Stimulated activated CD8-positive, alpha-beta memory T cell treated with anti-CD3 and anti-CD28 coated beads, Interleukin-7, amount 100 ng/mL, for 1 hour (primary cell): ENCODE measurements at places on chromosomes 3 and 15.

DNA sequence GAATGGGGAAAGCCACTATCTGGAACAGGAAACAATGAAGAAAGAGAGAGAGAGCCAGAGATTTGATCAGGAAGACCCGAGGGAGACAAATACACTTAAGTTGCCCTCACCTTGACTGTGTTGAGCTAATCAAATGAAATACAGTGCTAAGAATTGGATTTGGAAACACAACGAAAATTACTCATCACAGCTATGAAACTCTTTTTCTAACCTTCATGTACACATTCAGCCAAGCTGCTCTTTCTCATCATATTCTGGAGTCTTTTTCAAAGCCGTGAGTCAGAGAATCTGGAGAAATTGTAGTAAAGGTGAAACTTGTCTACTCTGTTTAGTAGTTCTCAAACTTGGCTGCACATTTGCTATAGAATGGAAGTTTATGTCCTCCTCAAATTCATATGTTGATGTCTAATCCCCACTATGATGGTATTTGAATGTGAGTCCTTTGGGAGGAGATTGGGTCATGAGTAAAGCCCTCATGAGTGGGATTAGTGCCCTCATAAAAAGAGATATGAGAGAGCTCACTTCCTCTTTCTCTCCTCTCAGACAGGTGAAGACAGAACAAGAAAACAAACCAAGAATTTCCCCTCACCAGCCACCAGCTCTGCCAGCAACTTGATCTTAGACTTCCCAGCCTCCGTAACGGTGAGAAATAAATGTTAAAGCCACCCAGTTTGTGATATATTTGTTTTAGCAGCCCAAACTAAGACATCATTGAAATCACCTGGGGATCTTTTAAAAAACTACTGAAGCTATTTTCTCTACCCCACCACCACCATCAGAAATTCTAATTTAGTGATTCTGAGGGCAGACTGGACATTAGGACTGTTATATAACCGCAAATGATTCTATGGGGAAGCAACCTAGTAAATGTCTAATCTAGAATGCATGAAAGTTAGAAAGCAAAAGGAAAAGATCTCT is 143.6 kb upstream of the GRM7 start:
- DNase-seq, result no peak

DNA sequence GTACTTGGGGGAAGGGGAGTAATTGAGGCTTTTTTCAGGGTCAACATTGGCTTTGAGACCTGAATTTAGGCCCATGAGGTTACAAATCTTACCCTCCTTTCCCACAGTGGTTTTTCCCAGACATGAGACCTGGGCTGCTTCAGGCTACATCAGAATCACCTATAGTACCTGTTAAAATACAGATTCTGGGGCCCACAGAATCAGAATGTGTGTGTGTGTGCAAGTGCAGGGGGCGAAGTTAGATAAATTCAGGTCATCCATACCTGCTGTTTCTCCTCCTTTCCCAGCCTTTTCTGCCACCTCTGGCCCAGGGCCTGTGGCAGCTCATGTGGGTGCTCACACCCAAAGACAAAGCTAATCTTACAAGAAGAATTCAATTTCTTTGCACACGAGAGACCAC is 110.5 kb downstream of the RAB11A start:
- DNase-seq, result no peak

- DNase-seq, result no peak
Observed at GRCh38 chr3:168127466-168127865, 31.7 kb upstream of the GOLIM4 start.

DNA sequence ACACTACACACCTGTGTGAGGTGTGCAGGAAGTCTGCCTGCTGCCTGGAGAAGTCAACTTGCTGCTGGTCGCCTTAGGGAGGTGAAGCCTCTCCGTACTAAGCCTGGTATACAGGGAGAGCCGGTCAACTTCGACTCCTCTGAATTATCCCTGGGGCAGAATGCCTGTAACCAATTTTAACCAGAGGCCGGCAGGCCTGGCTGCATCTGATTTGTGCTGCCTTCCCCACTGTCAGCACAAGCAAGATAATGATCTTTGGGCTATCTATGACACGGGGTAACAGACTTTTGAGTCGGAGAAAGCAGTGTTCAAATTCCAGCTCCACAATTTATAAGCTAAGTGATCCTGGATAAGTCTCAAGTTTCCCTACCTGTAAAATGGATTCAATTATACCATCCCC is 42.3 kb downstream of the MAGEF1 start:
- DNase-seq, result no peak

DNA sequence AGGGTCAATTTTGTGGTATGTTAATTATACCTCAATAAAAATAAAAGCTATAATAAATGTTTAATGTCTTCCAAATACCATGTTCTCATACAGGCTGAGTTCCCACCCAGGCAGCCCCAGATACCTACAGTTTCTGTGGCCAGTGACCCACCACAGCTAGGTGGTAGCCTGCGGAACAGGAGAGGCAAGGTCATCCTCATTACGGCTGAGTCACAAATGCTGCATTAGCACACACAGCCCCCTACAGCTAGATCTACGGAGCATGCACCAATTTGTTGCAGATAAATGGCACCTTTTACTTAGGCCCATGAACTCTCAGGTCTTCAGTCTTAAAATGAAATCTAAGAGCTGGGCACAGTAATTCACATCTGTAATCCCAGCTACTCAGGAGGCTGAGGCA is 5.1 kb downstream of the SPATA12 start:
- DNase-seq, result no peak

DNA sequence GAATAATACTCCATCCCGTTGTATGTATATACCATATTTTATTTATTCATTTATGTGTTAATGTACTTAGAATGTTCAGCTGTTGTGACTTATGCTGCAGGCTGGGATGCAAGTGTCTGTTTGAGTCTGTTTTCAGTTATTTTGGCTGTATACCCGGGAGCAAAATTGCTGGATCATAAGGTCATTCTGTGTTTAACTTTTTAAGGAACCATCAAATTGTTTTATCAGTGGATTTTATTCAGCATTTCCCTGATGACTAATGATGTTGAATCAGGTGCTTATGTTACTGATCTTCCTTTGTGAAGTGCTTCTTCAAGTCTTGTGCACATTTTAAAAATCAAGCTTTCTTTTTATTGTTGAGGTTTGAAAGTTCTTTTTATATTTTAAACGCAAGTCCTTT is 118.1 kb downstream of the SLC25A26 start:
- no peak for DNase-seq

- peak; percentile 49 for DNase-seq
Observed at GRCh38 chr3:10602769-10603768, 97.7 kb upstream of the ATP2B2 start.

- DNase-seq, result no peak
Observed at GRCh38 chr3:198107840-198108734, 148.1 kb downstream of the LMLN start.

- DNase-seq, result no peak
Observed at GRCh38 chr15:75677465-75678323, 30.0 kb downstream of the SNX33 start.

DNA sequence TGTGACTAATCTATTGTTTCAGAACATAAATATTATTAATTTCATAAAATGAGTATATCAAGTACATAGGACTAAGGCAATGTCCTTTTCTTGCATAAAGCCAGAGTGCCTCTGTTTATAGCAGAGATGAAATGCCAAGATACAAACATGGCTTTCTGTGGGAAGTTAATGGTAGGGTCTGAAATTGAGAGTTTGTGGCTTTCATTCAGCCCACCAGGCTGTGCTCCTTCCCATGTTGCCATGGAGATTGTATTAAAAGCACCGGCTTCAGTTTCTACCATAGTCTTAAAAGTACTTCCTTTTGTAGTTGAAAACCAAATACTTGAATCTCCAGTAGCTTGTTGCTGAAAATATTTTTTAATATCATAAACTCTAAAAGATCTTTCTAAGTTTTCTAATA is 114.0 kb downstream of the LRRC28 start:
- no peak for DNase-seq

DNA sequence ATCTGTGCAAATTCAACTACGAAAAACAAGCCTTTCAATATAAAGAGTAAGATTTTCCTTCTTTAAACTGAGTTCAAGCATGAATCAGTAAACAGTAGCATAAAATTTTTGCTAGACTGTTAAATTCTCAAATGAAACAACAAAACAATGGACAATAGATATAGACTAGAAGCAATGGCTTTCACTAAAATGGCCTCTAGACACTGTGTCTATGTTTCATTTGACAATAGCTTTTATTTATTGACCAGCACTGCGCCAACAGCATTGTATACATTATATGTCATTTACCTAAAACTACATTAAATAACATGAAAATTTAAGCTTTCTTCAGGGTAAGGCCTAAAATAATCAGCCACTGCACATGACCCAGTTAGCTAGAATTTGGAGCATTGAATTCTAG is 148.5 kb downstream of the DUT start:
- DNase-seq, result no peak

DNA sequence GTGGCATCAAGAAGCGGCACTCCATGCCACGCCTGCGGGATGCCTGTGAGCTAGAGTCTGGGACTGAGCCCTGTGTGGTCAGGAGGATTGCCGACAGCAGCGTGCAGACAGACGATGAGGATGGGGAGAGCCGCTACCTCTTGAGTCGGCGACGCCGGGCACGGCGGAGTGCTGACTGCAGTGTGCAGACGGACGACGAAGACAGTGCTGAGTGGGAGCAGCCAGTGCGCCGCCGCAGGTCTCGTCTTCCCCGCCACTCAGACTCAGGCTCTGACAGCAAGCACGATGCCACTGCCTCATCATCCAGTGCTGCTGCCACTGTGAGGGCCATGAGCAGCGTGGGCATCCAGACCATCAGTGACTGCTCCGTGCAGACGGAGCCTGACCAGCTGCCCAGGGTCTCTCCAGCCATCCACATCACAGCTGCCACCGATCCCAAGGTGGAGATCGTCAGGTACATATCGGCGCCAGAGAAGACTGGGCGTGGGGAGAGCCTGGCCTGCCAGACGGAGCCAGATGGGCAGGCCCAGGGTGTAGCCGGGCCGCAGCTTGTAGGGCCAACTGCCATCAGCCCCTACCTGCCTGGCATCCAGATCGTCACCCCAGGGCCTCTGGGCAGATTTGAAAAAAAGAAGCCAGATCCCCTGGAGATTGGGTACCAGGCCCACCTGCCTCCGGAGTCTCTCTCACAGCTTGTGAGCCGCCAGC is 16.8 kb upstream of the APEH start:
- no peak for DNase-seq

- no peak for DNase-seq
Observed at GRCh38 chr15:45866616-45867015, 231.8 kb downstream of the SQOR start.

GRCh38 chr15:88389120-88389519 is 78.1 kb downstream of the MRPL46 start:
- no peak for DNase-seq

DNA sequence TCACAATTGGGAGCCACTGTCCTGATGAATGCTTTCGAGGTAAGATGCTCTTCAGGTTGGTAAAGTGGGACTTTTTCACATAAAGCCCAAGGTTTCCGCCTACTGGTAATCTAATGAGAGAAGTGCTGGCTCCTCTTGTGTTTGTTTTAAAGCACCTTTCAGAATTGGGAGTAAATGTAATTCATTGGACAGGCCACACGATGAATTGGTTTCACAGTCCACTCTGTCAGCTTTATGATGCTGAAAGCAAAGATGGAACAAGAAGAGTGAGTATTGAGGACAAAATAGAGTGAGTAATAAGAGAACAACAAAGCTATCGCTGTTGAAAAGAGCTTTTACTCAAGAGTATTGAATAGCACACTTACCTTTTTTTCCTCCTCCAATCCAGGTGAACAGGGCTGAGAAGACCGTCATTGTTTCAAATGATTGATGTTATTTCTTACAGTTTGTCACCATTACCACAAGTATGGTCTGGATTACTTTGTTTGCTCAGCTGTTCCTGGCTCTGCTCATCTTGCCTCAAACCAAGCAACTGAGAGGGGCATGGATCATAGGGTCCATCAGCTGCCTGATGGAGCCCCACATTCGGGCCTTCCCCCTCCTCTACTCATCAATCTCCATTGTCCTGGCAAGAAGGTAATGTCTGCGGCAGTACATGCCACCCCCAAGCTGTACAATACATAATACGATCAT is 136.1 kb upstream of the CNTN4 start:
- no peak for DNase-seq

- DNase-seq, result no peak
Observed at GRCh38 chr3:126850370-126851085, 132.4 kb upstream of the PLXNA1 start.

DNA sequence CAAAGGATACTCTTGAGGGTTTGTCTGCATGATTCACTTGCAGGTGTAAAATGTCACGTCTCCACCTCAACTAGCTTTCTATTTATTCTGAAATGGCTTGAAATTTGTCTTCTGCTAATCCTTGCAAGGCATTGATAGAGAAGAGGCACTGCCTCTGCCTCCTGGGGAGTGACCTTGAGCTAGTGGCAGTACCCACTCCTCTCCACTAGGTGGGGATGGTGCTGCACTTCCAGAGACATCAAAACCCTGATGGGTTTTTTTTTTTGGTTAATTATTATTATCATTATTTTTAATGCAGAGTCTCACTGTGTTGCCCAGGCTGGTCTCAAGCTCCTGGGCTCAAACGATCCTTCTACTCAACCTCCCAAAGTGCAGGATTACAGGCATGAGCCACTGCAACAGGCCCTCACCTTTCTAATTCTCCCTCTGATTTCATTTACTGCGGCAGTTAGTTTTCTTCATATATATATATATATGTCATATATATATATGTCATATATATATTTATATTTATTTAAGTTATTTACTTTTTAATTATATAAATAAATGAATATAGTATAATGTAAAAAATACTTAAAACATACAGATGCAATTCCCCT is 117.6 kb upstream of the EIF1B start:
- peak; percentile 35 for DNase-seq

DNA sequence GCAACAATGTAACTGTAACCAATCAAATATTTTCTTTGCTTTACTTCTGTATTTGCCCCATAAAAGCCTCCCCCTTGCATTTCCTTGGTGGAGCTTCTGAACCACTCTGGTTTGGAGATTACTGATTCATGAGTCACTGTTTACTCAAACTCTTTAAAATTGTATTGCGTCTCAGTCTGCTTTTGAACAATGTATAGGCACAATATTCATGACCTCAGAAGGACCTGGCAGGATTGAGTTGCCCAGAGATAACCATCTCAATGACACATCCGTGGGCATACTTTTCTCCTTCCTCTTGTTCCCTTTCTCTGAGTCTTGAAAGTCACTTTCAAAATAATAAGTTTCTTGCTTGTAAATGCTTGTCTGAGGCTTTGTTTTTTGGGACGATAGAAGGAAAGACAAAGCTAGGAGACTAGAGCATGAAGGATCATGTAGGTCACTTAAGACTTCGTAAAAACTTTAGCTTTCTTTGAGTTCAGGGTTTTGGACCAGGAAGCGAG is 57.1 kb upstream of the POU1F1 start:
- DNase-seq, result no peak

DNA sequence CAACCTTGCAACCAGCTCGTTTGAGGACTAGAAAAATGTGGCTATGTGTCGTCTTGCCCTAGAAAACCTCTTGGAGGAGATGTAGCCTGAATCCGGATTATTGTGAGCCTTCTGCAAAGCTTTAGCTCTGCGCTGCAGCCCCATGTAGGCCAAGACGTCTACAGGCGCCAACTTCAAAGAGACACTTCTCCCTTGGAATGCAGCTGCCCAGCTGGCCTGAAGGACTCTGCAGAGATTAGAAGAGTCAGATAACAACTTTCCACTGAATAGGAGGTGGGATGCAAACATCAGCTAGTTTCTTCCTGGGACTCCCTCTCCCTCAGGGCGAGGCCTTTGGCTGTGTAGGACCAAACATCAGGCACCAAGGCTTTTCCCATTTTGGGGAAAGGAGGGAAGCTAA is 356.5 kb upstream of the IL12A start:
- no peak for DNase-seq
